ENCODE measurements at places on chromosomes 16 and 17. TPM values are rescaled to one million over a fixed set of nuclear protein-coding genes. Genes with fewer than 3 reads are reported as not detected.

Gene KCNAB3
- total RNA-seq, result 8.8 TPM

Gene TNFRSF13B
- total RNA-seq, result not detected

Gene HOXB4
- total RNA-seq, result 5.7 TPM

Gene CEMP1
- total RNA-seq, result not detected

Gene OR2C1
- total RNA-seq, result not detected

Gene OR1A1
- not detected for total RNA-seq

Gene CCL8
- not detected for total RNA-seq

Gene BCAR1
- not detected for total RNA-seq

DNA sequence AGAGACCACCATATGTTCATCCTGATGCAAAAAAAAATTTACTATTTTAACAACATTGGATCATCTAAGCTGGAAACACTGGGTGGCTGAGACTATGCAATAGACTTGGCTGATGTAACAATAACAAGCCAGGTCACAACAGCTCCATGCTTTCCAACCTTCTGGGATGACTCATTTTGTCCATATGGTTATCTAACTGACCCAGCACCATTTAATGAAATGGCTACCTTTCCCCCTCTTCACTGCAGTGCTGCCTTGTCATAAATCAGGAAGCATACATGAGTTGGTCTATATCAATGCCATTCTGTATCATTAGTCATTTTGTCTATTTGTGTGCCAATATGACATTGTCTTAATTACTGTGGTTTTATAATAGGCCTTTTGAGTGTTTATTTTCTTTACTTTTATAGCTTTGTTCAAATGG is 217.6 kb upstream of the KCNJ16 start:
- no peaks in the 10 kb centered on the region for H3K36me3 ChIP-seq
- no peaks in the 10 kb centered on the region for H3K27me3 ChIP-seq
- H3K4me1 ChIP-seq, result no peaks in the 10 kb centered on the region
- no peak overlapping the region for H3K27ac ChIP-seq

- H3K4me1 ChIP-seq, result peaks cover 45% of the 10 kb centered on the region
- H3K36me3 ChIP-seq, result peaks cover 52% of the 10 kb centered on the region
- DNase-seq, result no peak
- no peak overlapping the region for H3K27ac ChIP-seq
Measured at GRCh38 chr16:17235147-17235815, 235.5 kb downstream of the XYLT1 start.

GRCh38 chr17:46875849-46876352 is 24.5 kb downstream of the WNT9B start:
- peaks cover 9% of the 10 kb centered on the region for H3K4me1 ChIP-seq
- no peaks in the 10 kb centered on the region for H3K36me3 ChIP-seq
- no peak overlapping the region for H3K4me3 ChIP-seq
- no peaks in the 10 kb centered on the region for H3K27me3 ChIP-seq

GRCh38 chr17:72862276-72862999 is 230.1 kb downstream of the SLC39A11 start:
- no peak overlapping the region for H3K4me3 ChIP-seq
- no peak overlapping the region for H3K27ac ChIP-seq
- DNase-seq, result no peak
- no peaks in the 10 kb centered on the region for H3K27me3 ChIP-seq
- H3K4me1 ChIP-seq, result no peaks in the 10 kb centered on the region

DNA sequence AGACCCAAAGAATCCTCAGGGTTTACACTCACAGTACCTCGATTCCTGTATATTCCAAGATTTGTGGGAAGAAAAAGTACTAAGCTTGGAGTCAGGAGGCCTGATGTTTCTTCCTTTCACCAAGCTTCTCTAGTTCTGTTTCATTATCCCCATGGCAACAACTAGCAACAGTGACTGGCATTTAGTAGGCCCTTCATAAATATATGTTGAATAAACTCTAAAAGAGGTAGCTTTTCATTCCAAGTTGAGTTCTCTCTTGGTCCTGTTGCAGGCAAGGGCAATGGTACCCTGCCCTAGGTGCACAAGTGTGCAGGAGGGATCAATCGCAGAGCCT is 527 bp upstream of the UBE2Z start:
- peaks cover 44% of the 10 kb centered on the region for H3K4me1 ChIP-seq
- H3K4me3 ChIP-seq, result peak overlapping the region; percentile 99
- H3K27ac ChIP-seq, result peak overlapping the region; percentile 87
- H3K36me3 ChIP-seq, result peaks cover 32% of the 10 kb centered on the region
- no peak for DNase-seq

- H3K27ac ChIP-seq, result peak overlapping the region; percentile 71
- peak overlapping the region; percentile 8 for H3K4me3 ChIP-seq
- H3K27me3 ChIP-seq, result no peaks in the 10 kb centered on the region
- peaks cover 86% of the 10 kb centered on the region for H3K36me3 ChIP-seq
- H3K4me1 ChIP-seq, result peaks cover 91% of the 10 kb centered on the region
Measured at GRCh38 chr17:64388961-64389565, 1.6 kb downstream of the PECAM1 start.

DNA sequence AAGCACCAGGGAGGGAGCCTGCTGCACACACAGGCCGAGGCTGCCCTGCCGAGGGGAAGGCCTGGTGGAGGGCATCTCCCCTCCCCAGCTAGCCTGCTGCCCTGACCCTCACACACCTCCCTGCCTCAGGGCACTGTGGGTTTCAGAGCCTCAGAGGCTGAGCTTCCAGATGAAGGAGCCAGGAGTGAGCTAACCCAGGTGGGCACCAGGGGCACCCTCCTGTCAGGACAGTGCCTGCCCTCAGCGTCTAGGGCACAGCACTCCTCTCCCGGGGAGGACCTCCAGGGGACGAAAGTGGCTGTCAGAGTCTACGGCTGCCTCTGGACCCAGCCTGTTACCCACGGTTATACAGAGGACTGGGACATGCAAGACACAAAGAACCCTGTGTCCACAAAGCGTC is 22.8 kb upstream of the DLX4 start:
- H3K4me1 ChIP-seq, result no peaks in the 10 kb centered on the region
- peaks cover 27% of the 10 kb centered on the region for H3K27me3 ChIP-seq
- no peaks in the 10 kb centered on the region for H3K36me3 ChIP-seq
- DNase-seq, result no peak
- H3K4me3 ChIP-seq, result no peak overlapping the region

GRCh38 chr16:47727131-47727530 is 266.0 kb downstream of the PHKB start:
- H3K27ac ChIP-seq, result no peak overlapping the region
- H3K4me1 ChIP-seq, result peaks cover 2% of the 10 kb centered on the region
- no peaks in the 10 kb centered on the region for H3K27me3 ChIP-seq
- no peak for DNase-seq

DNA sequence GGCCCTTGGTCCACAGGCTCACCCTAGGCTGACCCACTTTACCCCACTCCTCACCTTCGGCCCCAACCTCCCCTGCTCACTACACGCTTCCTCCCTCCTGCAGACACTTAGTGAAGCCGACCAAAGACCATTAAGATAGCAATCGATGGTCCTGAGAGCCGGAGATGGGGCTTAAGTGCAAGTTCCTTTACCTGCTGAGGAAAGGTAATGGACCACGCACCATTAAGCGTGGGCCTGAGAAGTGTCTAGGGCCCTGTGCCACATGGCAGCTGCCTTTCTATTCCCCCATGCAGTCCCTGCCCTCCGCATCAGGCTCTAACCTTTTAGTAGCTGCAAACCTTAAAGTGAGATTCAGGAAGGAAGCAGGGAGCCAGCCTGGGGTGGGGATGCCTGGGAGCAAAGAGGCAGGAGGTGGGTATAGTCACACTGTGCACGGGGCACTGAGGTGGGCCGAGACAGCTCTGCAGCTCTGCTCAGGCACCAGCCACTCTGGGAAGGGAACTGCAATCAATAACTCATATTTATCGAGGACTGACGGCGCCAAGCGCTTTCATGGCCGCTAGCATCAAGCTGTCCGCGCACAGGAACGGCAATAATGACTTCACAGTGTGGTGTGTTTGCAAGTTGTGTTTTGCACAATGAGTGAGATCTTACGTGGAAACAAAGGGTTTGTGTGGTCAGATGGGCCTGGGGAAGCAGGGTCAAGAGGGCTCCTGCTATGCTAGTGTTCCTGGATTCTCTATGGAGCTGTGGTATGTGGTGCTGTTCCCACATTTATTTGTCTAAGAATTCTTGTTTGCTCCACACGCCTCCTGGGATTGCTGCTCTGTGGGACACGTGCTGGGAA is 84.9 kb upstream of the CDC42EP4 start:
- no peak overlapping the region for H3K27ac ChIP-seq
- DNase-seq, result no peak
- H3K4me3 ChIP-seq, result no peak overlapping the region
- H3K4me1 ChIP-seq, result no peaks in the 10 kb centered on the region
- H3K36me3 ChIP-seq, result no peaks in the 10 kb centered on the region

- H3K4me3 ChIP-seq, result no peak overlapping the region
- no peaks in the 10 kb centered on the region for H3K4me1 ChIP-seq
- H3K27ac ChIP-seq, result no peak overlapping the region
- no peaks in the 10 kb centered on the region for H3K36me3 ChIP-seq
- DNase-seq, result no peak
Measured at GRCh38 chr17:71302721-71303549, 817.9 kb upstream of the SOX9 start.

GRCh38 chr16:54241525-54241924 is 45.1 kb downstream of the IRX3 start:
- H3K36me3 ChIP-seq, result no peaks in the 10 kb centered on the region
- H3K27me3 ChIP-seq, result peaks cover 2% of the 10 kb centered on the region
- H3K4me1 ChIP-seq, result no peaks in the 10 kb centered on the region
- no peak overlapping the region for H3K4me3 ChIP-seq

DNA sequence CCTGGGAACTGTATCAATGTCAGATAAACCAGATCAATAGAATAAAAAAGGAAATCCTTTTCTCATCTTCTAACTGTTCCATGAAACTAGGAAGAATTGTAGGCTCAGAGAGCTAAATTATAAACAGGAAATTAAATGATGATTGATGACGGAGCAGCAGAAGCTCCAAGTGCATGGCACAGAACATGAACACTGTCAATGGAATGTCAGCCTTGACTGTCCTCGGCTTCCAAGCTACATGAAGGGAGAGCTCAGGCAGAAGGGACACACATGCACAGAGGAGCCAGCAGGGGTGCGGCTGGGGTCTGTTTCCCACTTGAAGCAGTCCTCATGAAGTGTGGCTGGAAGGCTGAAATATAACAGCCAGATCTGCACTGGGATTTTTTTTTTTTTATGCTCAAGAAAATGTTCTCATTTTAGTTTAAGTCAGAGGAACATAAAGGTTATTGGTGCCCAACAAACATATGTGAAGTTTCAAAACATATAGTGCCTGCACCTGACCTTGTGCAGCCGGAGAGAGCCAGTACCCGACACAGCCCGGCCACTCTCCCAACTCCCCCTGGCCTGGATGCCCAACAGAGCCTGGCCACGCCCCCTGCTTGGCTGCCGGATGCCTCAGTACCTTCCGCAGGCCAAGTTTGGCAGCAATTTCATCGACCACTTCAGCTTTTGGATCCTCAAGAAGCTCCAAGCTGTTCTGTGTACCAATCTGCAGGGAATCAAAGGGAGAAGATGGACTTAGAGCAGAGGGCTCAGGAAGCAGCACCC is 37.0 kb downstream of the NPLOC4 start:
- no peak overlapping the region for H3K27ac ChIP-seq
- no peaks in the 10 kb centered on the region for H3K27me3 ChIP-seq
- DNase-seq, result no peak
- no peak overlapping the region for H3K4me3 ChIP-seq
- H3K4me1 ChIP-seq, result peaks cover 10% of the 10 kb centered on the region

GRCh38 chr16:48911700-48912099 is 301.7 kb upstream of the N4BP1 start:
- H3K4me1 ChIP-seq, result no peaks in the 10 kb centered on the region
- no peak overlapping the region for H3K27ac ChIP-seq
- DNase-seq, result no peak
- no peaks in the 10 kb centered on the region for H3K27me3 ChIP-seq
- H3K4me3 ChIP-seq, result no peak overlapping the region

DNA sequence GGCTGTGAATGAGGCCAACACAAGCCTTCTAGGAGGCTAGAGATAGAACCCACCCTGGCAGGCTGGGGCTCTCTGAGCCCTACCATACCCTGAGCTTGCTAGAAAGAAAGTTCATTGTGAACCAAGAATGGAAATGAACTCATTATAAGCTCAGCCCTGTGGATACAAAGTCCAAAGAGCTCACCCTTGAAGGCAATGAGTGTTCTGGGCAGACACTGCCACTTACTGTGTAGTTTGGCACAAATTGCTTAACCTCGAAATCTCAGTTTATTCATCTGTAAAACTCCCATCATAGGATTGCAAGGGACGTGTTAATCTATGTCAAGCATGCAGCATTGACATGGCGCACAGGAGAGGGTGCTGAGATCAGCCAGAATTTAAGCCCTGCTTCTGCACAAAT is 5.5 kb downstream of the KDM8 start:
- no peak overlapping the region for H3K27ac ChIP-seq
- H3K36me3 ChIP-seq, result peaks cover 31% of the 10 kb centered on the region

GRCh38 chr16:14113344-14113743 is 42.2 kb downstream of the MRTFB start:
- no peak overlapping the region for H3K4me3 ChIP-seq
- DNase-seq, result no peak
- no peak overlapping the region for H3K27ac ChIP-seq
- H3K27me3 ChIP-seq, result no peaks in the 10 kb centered on the region
- peaks cover 10% of the 10 kb centered on the region for H3K4me1 ChIP-seq

GRCh38 chr17:21419299-21420239 is 43.4 kb downstream of the KCNJ12 start:
- no peaks in the 10 kb centered on the region for H3K36me3 ChIP-seq
- no peaks in the 10 kb centered on the region for H3K27me3 ChIP-seq
- DNase-seq, result no peak
- H3K4me3 ChIP-seq, result no peak overlapping the region

DNA sequence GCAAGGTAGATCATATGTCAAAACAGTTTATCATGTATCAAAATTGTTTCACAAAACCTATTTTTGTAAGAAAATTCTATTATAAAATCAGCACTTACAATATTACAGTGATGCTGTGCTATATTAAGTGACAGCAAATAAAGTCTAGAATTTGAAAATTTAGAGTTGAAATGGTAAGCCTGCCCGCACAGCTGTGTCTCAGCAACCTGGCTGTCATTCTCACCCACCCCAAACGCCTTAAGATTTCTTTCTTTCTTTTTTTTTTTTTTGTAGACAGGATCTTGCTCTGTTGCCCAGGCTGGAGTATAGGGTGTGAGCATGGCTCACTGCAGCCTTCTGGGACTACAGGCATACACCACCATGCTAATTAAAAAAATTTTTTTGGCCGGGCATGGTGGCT is 26.8 kb downstream of the CDK5R1 start:
- no peaks in the 10 kb centered on the region for H3K27me3 ChIP-seq
- H3K4me3 ChIP-seq, result no peak overlapping the region
- no peaks in the 10 kb centered on the region for H3K36me3 ChIP-seq
- DNase-seq, result no peak
- H3K27ac ChIP-seq, result no peak overlapping the region
